Stimulated activated CD8-positive, alpha-beta memory T cell treated with anti-CD3 and anti-CD28 coated beads, Interleukin-4, amount 100 ng/mL, for 4 hours (primary cell): ENCODE measurements at places on chromosomes 11 and 22.

DNA sequence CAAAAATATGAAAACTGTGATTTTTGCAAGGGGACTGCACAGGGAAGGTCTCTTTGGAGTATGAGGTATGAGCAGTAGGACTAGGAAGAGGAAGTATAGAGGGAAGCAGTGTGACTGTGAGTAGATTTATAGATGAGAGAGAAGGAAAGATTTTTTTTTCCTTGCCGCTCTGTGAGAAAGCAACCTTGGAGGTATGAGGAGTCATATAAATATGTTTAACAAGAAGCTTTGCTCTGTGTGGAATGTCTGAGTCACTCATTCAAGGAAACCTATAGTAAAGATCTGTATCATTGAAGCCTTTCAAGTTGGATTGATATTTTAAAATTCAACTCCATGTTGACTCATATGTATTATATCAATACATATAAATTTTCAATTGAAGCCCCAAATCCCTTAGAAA, 26.2 kb downstream of the DNHD1 start:
- no peak for DNase-seq

DNA sequence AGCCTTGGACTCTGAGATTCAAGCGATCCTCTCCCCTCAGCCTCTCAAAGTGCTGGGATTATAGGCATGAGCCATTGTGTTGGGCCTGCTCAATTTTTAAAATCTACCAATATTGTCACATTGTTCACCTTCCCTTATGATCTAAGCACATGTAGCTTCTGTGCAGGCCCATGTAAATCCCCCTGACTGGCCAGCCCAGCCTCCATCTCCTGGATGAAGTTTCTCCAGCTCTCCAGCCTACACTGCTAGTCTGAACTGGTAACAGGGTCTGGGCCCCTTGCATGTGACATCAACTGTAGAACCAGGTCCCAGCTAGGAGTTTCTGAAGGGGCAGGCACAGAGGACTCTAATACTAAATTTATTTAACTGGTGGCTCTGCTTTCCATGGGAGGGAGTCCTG, 32.8 kb upstream of the YPEL1 start:
- DNase-seq: no peak

GRCh38 chr11:77547863-77548551, 41.7 kb upstream of the AQP11 start:
- DNase-seq: no peak

DNA sequence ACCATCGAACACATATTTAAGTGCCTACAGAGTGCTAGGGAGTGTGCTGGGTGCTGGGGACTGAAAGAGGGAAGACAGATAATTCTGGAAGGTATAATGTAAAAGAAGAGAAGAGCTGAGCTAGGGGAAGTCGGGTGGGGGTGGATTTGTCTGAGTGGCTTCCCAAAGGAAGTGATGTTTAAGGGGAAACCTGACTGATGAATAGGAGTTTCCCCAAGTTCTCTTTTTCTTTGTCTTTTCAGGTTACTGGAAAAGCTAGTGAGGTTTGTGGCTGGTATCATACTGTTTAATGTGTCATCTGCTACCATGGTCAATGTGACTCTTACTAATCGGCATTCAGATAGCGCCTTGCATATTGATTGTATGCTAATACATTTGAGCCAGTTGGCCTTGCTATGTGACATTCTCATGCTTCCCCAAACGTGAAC, 151.6 kb upstream of the MTMR2 start:
- peak; percentile 12 for DNase-seq

DNA sequence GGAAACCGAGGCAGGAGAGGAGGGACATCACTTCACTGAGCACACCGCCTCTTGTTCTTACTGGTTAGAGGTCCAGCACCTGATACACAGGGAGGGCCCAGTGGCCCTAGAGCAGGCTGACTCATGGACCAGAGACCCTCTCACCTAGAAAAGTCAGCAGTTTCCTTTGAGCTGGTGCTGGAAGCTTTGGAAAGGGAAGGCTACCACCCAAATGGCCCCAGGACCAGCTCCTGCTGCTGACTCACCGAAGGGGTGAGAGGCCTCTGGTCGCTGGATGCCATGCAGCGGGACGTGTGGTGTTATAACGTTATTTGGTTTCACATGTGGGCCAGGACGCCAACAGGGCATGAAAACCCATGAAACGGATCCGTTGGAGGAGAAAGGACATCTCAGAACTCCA, 3.8 kb downstream of the NADSYN1 start:
- DNase-seq: no peak

- DNase-seq: no peak
These were observed 3.5 kb downstream of the PLXNB2 start for GRCh38 chr22:50303848-50304527.

GRCh38 chr11:65981101-65981740, 19.7 kb downstream of the SART1 start:
- no peak for DNase-seq

DNA sequence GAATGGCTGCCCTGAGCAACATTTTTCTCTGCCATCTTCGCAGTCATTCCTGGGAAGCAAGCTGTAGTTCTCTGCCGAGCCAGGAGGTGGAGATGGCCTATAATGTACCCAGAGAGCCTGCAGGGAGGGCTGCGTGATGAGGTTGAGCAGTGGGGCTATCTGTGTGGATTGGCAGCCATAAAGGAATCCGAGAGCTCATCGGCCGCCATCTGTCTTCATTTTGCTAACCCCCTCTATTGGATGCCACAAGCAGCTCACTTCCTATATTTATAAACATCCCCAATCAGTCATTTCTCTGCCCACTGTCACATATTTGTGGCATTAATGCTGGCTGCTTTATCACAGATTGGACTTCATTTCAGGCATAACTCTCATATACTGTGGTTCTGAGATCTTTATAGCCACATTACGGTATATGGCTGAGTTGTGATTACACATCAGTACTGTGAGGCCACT, 209.5 kb downstream of the NTM start:
- no peak for DNase-seq

GRCh38 chr11:93694557-93694956, 33.1 kb downstream of the CEP295 start:
- DNase-seq: no peak

DNA sequence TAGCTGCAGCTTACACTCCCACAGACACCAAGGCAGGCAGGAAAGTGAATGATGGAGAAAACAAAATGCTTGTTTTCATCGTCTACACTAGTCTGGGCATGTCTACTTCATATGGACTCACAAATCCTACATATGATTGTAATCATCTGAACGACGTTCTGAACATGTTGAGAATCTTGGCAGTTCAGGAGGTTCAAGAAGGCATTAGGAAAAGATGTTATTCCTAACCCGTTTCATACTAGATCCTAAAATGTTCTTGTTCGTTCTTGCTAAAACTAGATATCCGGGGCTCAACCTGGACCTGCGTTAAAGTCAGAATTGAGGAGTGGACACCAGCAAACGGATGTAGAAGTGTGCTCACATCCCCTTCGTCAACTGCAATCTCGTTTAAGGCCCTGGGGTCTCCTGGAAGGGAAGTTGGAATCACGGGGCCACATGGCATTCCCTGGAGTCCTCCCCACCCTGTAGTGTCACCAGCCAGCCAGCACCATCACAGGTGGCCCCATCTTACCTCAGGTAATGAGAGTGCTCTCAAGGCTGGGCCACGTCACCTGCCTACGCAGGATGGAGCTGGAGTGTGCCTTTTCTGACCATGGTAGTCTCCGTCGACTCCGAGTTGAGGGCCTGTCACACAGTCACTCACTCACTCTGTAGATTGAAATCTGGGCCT, 37.3 kb downstream of the C11orf58 start:
- DNase-seq: no peak

DNA sequence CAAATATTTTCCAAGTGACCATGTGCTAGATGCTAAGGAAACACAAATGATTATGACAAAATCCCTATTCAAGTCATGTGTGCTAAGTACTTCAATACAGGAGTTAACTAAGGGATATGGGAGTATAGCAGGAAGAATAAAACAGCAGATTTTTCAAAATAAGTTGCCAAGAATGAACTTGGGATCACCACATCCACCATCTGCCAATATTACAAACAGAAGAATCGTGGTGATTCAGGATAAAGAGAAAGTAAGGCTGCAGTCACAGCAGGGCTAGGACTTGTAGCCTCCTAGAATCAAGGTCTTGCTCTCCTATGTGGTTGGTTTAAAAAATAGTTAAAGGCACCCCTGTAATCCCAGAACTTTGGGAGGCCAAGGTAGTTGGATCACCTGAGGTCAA, 34.3 kb downstream of the MRTFA start:
- DNase-seq: no peak

GRCh38 chr22:37112084-37112728, 2.7 kb upstream of the TMPRSS6 start:
- DNase-seq: no peak

- no peak for DNase-seq
These were observed 42.6 kb upstream of the VPREB1 start for GRCh38 chr22:22201930-22202343.

GRCh38 chr11:101844608-101845007, 70.2 kb upstream of the CEP126 start:
- DNase-seq: no peak

- DNase-seq: peak; percentile 47
These were observed 8.2 kb downstream of the CBX7 start for GRCh38 chr22:39144101-39144767.

DNA sequence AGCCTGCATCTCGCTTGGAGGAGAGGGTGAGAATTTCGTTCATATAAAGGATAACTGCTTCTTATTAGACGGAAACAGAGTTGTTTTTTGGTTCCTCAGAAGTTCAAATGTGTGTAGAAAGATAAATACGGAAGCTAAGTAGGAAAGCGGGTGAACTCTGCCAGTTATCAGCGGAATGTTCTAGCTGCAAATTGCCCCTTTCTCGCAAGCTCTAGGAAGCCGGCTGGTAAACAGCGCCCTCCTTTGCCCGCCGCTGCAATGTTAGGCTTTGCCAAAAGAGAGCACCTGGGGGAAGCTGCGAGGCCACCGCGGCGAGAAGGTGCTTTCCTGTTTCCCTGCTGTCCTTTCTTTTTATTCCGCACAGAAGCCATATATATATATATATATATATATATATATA, 67.0 kb downstream of the IGLL5 start:
- no peak for DNase-seq

DNA sequence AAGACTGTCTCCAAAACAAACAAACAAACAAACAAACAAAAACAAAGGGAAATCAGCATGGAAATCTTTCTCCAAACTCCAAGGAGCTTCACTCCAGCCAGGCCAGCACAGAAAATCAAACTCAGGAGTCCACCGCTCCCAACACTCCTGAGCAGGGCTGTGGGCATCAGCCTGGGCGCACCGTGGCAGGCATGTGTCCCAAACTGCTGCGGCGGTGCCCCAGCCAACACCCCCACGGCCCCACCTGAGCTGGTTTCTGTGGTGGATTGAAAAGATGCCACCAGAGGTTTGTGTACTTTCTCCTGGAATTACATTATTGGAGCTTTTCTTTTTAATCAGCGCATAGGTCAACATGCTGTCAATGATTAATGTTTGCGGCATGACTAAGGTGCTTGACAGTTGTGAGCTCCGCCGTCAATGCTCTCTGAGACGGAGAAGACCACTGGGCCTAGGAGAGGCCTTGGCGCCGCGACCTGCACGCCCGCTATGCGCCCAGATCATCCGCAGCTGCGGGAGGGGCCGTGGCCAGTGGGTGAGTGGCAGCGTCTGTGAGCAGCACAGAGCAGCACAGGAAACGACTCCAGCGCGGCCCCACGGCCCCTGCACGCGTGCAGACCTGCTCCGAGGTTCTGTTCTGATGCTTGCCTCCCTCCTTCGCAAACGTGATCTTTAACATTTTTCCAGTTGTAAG, 18.1 kb downstream of the DRD4 start:
- DNase-seq: no peak

- no peak for DNase-seq
These were observed 9.9 kb downstream of the OSBPL5 start for GRCh38 chr11:3155216-3155615.

DNA sequence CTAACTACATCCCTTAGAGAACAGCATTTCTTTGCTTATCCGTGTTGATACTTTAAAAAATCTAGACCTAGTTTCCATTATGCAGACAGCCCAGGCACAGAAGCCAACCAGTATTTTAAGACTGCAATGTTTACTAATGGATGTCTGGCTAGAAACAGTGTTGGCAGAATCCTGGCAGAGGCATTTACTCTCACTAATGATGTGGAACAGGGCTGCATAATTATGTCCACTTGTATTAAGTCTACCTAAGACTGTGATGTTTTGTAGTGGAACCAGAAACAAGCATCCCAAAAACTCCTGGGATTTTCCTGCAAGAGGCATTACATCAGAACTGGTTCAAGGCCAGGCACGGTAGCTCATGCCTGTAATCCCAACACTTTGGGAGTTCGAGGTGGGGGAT, 50.2 kb upstream of the PICALM start:
- no peak for DNase-seq

- DNase-seq: no peak
These were observed 14.2 kb downstream of the SHANK3 start for GRCh38 chr22:50686794-50687193.

DNA sequence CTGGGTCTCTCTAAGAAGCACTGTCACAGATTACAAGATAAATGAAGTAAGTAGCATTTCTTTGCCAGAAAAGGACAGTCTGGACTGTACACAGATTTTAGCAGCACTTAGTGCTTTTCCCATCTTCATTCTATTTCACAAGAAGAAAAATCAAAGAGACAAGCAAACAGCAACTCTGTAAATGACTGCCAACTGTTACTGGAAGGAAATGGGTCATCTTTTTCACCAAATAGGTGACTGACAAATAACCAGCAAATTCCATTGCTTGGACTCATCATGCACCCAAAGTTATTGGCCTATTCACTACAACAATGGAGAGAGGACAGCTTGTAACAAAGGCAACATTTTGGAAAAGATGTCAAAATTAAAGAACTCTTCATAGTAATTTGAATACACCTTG, 28.9 kb upstream of the CARD18 start:
- no peak for DNase-seq

DNA sequence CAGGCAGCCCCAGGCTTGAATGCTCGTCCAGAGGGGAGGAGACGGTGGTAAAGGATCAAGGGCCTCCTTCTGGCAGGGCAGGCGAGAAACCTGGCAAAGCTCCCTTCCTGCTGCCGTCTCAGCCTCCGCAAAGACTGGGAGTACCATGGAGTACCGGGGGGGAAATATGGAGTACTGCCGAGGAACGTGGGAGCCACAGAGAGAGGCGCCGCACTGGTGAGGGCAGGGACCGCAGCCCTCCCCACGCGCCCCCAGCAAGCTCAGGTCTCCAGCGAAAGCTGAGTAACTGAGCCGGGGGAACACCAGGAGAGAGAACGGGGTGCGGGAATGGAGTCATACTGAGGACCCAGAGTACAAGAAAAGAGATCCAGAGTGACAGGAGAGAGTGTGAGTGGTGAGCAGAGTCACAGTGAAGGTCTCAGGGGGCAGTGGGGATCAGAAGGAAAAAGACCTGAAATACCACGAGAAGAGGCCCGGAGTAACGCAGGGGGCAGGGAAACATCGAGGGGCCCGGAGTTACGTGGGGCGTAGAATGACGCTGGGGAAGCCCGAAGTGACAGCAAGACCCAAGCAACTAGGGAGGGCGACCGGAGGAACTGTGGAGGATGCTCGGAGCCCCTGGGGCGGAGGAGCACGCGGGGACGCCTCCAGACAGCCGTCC, 740 bp downstream of the EML3 start:
- DNase-seq: peak; percentile 16
